Stimulated activated CD8-positive, alpha-beta memory T cell treated with anti-CD3 and anti-CD28 coated beads, Interleukin-12 subunit alpha, Interleukin-12 subunit beta, amount 100 ng/mL, for 4 hours (primary cell): ENCODE measurements at places on chromosomes 2 and 18.

DNA sequence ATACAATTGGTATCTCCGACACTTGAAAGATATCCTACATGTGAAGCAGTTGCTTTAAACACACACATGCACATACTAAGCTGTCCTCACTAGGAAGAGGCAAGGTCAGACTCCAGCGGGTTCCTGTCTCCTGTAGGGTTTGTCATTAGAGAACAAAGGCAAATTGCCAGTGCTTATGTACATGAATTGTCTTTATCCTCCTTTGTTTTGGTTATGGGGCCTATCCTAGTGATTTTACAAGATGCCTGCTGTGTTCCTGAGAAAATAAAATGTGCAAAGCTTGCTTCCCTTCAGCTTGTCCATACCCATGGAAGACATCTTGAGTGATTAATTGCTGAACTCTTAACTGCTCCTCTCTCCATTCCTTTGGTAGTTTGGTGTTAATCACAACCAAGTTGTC lies 86.7 kb upstream of the SLC39A10 start:
- DNase-seq: no peak

GRCh38 chr2:72205504-72205881 lies 57.8 kb upstream of the CYP26B1 start:
- no peak for DNase-seq

GRCh38 chr2:68386365-68386764 lies 21.3 kb downstream of the PLEK start:
- no peak for DNase-seq

DNA sequence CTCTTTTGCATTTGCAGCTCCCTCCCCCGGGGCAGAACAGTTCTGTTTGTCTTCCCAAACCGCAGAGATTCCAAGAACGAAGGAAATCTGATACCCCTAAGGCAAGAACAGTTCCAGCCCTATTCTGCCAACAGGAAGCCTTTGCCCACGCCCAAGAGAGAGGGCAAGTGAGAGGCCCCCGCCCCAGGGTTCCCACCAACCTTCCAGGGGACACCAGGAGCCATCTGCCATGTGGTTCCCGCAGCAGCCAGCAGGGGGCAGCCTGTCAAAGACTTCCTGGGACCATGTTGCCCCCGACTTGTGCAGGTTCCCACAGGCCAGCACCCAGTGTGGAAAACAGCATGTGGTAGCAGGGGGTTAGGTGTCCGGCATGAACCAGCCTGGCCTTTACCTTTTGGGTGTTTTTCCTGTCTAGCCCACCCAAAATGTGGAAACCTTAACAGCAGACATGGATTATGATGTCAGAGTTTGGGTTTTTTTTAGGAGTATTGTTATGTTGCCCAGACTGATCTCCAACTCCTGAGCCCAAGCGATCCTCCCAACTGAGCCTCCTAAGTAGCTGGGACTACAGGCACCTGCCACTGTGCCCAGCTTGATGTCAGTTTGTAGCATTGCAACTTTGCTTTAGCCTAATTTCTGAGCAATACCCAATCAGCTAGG lies 21.7 kb upstream of the EFHD1 start:
- DNase-seq: peak; percentile 37

DNA sequence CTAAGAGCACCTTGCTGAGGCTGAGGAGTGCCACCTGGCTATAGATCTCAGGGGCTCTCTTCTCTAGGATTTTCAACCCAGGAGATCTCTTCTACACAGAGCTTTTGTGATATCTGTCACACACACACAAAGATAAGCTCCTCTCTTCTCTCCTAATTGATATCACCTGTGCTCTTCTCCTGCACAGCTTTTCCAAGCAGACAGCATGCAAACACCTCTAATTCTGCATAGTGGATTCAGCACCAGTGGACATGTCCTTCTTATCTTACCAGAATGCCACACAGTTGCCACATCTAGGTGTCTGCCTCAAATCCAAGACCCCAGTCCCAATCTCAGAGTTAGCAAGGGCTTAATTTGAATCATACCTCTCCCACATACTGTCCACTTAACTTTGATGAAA lies 43.9 kb downstream of the LRATD1 start:
- no peak for DNase-seq

GRCh38 chr2:214497489-214497888 lies 86.6 kb downstream of the VWC2L start:
- DNase-seq: no peak

- peak; percentile 49 for DNase-seq
These were observed 95.6 kb downstream of the TNFRSF11A start for GRCh38 chr18:62420513-62421209.

- no peak for DNase-seq
These were observed 3.7 kb downstream of the CYB5A start for GRCh38 chr18:74288041-74288440.
